PC-3 (cell line): ENCODE measurements at places on chromosomes 11 and 22.

- DNase-seq = no peak
Measured at GRCh38 chr11:117829369-117829725, 4.8 kb upstream of the FXYD2 start.

DNA sequence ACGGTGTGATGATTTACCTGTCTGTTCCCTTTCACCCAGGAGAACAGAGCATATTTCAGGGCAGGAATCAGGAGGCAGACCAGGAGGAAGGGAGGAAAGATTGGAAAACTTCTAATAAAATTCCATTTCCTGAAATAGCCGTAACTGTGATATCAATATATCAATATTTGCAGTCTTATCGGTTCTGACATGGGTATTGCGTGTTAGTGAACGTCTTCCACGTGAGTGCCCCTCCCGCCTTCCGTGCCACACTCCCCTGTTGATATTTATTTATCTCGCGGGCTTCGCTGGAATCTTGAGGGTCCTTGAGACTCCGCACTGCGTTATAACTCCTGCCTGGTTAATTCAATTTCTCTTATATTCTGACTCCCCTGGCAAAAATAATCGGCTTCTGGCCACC lies 1160.4 kb downstream of the BRD1 start:
- no peak for DNase-seq

DNA sequence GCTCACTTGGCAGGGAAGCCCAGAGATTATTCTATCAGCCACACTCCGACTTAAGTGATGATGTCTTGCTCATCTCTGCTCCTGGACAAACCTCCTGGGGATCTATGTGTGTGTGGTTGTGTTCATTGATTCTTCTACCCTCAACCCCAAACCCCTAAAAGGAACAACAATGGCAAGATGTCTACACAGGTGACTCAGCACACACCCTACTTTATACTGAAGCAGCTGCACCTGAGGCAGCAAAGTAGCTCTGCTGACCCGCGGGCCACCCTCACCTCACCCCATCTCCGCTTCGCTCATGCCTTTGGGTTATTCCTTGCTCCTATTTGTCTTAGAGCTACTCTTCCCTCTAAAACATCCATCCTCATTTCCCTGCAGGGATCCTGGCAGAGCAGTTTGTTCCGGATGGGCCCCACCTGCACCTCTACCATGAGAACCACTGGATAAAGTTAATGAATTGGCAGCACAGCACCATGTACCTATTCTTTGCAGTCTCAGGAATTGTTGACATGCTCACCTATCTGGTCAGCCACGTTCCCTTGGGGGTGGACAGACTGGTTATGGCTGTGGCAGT lies 38.7 kb downstream of the TMEM45B start:
- DNase-seq = peak; percentile 42

GRCh38 chr11:85941380-85941973 lies 86.3 kb downstream of the CCDC83 start:
- peak; percentile 59 for DNase-seq

- no peak for DNase-seq
Measured at GRCh38 chr22:30275625-30276024, 9.0 kb upstream of the OSM start.

- peak; percentile 80 for DNase-seq
Measured at GRCh38 chr11:31856248-31856647, 45.1 kb upstream of the PAX6 start.

GRCh38 chr22:23834793-23835483 lies 3.9 kb downstream of the DERL3 start:
- no peak for DNase-seq

- peak; percentile 72 for DNase-seq
Measured at GRCh38 chr11:47408598-47409439, 429 bp downstream of the SLC39A13 start.

- DNase-seq = no peak
Measured at GRCh38 chr22:32579529-32580220, 105.1 kb downstream of the FBXO7 start.

DNA sequence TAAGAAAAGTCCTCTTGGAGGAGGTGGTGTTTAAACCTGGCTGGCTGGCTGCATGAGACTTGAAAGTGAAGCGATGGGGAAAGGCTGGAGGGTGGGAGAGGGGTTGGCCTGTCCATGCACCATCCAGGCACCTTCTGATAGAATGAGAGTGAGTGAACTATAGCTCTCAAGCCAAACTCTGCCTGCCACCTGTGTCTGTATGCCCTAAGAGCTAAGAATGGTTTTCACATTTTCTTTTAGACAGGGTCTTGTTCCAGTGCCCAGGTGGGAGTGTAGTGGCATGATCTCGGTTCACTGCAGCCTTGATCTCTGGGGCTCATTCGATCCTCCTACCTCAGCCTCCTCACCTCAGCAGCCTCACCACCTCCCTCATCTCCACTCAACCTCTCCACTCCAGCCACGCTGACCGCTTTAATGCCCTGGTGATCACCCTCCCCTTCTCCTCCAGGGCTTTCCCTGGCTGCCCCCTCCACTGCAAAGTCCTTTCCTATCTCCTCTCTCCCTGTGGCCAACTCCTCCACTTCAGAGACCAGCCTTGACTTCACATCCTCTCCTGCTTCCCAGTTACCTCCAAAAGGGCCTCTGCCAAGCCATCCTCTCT lies 38.3 kb upstream of the DKK3 start:
- no peak for DNase-seq

- DNase-seq = no peak
Measured at GRCh38 chr11:99366546-99366945, 345.8 kb downstream of the CNTN5 start.

- DNase-seq = no peak
Measured at GRCh38 chr11:70440206-70440605, 41.9 kb downstream of the CTTN start.

DNA sequence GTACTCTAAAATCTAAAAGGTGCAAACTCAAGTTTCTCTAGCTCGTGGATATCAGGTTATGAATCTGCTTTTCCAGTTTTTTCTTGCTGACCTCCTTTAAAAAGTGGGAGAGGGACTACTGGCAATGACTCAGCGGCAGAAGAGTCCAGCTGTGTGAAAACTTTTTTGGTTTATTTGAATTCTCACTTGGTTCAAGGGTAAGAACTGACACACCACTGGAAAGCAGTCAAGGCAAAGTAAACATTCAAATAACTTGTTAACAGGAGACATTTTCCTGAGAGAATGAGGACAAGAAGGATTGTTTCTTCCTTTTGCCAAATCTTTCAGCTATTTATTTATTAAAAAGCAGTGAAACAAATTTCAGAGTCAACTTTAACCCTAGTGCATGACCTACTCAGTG lies 36.1 kb downstream of the CDON start:
- no peak for DNase-seq

- DNase-seq = no peak
Measured at GRCh38 chr11:13373216-13373615, 89.8 kb downstream of the BTBD10 start.

GRCh38 chr11:47369676-47370075 lies 8.7 kb downstream of the SPI1 start:
- no peak for DNase-seq

- DNase-seq = peak; percentile 96
Measured at GRCh38 chr11:121965330-121965729, 150.7 kb downstream of the BLID start.

DNA sequence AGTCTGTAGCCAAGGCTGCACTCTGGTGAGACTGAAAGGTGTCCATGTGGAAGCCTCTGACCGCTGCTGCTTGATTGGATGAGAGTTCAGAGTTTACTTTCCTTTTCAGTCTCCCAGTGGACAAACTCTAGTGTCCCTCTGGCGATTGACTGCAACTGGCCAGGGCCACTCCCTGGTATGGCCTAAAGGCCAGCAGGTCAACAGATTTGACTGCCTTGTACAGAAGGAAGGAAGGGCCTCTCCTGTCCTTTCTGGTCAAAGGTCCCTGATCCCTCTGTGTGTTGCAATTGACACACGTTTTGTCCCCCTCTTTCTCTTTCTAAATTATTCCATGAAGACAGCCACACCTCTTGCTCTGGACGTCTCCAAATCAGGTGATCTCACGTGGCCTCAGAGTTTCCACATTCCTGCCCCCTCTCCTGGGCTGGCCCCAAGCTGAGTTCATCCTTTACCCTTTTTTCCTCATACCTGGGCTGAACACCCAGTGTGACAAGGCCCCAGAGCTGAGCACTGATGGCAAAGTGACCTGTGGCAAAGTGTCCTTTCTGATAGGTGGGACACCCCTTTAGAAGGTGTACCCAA lies 18.7 kb upstream of the FBLN1 start:
- DNase-seq = no peak

DNA sequence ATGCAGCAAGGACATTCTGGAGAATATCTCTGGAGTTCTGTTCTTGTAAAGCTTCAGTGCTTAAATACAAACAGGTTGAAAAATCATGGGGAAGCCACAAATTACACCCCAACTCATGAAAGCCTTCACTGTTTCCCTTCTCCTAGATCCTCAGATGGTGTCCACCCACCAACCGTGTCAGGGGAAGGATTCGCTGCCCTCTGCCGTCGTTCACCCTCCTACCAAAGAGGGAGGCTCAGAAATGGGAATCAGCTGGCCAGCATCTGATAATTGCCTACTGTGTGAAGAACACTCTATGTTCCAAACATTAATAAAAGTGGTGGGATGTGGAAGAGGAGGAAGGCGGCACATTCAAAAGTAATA lies 7.4 kb upstream of the HEPACAM start:
- no peak for DNase-seq

DNA sequence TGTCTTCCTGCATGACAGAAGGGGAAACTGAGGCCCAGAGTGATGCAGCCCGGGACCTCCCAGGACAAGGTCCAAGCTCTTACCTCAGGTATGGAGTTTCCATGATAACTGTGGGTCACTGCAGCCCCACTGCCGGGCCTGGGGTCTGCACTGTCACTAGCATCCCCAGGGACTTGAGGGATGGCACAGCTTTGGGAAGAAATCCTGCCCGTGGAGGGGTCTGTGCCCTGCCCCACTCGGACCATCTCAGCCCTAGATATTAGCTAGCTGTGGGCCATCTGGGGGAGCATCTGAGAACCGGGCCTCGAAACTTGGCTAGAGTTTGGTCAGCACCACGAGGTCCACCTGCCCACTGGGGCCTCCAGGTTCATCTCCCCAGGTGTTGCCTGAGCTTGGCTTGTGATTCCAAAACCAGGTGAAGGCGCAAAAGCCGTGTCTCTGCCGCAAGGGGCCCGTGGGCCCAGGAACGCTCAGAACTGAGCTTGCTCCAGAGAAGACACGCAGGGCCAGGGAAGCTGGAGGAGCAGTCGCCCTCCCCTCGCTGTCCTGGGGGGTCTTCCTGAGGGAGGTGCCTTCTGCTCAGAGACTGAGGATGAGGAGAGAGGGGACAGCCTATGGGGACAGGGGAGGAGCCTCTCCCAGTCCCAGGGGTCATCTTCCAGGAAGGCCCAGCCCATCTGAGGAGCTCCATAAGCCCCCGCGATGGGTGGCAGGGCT lies 4.8 kb downstream of the LINC01488 start:
- DNase-seq = no peak

DNA sequence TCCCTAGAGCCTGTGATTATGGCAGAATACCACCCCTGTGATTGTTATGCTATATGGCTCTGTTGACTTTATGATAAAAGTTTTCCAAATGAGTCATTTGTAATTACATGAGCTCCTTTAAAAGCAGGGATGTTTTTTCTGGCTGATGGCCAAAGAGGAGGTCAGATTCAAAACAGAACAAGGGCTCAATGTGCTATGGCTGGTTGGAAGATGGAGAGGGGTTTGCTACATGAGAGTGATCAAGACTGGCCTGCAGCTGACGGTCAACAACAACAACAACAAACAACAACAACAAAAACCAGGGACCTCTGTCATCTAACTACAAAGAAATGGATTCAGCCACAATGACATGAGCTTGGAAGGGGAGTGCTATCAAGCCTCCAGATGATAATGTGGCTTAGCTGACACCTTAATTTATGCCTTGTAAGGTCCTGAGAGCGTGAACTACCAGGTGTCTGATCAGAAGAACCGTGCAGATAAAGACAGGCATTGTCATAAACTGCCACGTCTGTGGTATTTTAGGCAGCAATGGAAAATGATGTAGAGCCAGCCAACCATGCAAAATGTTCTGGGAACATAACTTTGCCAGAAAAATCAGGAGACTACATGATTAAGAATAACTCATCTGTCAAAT lies 47.2 kb downstream of the PIWIL3 start:
- peak; percentile 87 for DNase-seq

GRCh38 chr22:35217527-35217926 lies 39.8 kb upstream of the HMGXB4 start:
- no peak for DNase-seq

DNA sequence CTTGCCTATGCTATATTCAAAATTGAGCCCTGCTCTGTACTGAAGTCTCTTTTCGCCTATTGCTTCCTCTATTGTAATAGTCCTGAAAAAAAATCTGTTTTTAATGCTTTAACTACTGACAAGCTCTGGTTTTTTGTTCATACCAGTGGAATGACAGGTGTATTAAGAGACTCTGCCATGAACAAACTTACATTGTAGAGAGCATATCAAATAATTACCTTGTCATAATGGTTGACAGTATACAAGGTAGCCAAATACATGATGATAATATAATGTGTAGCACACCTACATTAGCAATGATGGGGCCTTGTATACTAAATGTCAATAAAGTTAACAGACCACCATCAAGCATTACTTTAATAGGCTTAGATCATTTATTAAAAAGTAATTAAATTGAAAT lies 175.0 kb downstream of the DYNC2H1 start:
- DNase-seq = no peak

DNA sequence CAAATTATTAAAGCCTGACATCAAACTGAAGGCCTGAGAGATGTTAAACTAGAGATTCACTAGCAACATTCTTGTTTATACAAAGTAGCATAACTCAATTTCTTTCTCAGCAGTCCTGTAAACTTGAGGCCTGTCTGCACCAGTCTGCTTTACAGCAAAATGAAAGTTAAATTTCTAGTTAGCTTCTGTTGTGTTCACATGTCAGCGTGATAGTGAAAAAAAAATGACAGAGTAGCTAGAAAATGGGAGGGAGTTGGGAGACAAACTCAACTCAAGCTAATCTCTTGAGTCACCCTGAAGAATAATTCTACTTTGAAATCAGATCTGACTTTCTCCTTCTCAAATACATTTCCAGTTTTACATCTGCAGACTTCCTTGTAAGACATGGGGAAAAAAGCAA lies 6.5 kb downstream of the RBFOX2 start:
- no peak for DNase-seq

GRCh38 chr11:83726316-83726715 lies 440.1 kb upstream of the CCDC90B start:
- DNase-seq = no peak

- DNase-seq = no peak
Measured at GRCh38 chr11:10438458-10438857, 16.6 kb upstream of the AMPD3 start.

GRCh38 chr11:64846998-64847666 lies 2.7 kb upstream of the CDC42BPG start:
- DNase-seq = peak; percentile 99

DNA sequence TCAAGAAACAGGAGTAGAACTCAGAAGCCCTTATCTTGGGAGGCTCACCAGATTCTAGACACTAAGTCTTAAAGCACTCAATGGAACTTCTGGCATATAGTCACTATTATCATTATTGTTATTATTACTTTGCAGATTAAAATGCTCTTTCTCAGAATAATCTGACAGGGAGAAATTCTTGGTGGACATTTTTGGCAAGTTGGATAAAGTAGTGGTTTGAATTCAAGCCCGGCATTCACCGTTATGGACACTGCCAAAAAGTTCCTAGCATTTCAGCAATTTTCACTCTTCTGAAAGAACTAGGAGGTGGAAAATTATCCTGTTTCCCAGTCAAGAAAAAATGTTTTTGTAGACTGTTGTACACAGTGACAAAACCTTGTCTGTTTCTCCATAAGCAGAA lies 179.6 kb upstream of the ISX start:
- DNase-seq = no peak

GRCh38 chr11:73171436-73172161 lies 29.5 kb upstream of the FCHSD2 start:
- peak; percentile 56 for DNase-seq
